Daoy (cell line): ENCODE measurements at places on chromosomes 6 and 20.
A peak's percentile ranks its signal among the peaks of the same experiment; 100 is the strongest.

- peak; percentile 9 for DNase-seq
These were observed 28.5 kb upstream of the CCR6 start for GRCh38 chr6:167094436-167094819.

DNA sequence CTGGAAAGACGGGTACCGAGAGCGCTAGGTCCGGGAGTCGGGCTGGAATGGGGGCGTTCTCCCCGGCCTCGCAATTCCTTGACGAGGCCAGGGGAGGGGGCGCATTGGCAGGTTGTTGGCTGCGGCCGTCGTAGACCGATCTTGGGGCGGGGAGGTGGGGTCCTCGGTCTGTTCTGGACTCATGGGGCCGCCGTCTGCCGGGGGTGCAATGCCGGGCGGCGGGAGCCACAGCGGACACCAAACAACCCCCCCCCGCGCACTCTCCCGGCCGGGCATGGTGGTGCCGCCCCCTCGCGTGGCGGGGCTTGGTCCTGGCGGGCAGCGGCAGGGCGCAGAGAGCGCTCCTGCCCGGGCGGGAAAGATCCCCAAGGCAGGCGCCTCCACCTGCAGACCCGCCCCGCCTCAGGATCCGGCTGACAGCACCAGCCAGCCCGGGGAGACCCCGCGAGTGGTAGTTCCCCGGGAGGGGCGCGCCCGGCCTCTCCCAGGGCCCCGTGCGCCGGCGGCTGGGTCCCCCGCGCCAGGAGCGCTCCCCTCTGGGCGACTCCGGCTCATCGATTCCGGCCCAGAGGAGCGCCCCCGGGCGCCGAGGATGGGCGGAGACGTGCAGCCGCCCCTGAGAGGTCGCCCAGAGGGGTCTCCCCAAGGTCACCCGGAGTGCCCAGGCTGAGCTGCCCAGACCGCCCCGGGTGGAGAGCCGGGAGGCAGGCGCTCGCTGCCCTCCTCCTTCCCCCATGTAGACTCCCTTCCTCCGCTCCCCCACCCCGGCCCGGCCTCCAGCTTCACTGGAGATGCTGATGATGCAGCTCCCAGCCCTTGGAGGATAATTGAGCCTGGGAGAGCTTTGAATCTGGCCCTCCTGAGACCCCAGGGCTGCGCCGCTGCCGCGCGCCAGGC is 709 bp downstream of the PPP1R16B start:
- DNase-seq, result no peak

DNA sequence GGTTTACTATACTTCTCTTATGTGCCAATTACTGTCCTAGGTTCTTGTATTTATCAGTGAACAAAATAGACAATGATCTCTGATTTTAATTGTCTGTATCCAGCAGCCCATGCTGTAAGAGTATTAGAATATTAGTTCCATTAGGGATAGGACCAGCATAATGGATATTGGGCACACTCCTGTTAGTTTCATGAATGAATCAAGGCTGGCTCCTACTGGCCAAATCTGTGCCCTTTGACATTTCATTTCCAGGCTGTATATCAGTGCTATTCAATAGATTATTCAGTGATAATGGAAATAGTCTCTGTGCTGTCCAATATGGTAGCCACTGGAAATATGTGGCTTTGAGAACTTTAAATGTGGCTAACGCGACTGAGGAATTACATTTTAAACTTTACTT is 1007.9 kb upstream of the FLRT3 start:
- DNase-seq, result no peak

DNA sequence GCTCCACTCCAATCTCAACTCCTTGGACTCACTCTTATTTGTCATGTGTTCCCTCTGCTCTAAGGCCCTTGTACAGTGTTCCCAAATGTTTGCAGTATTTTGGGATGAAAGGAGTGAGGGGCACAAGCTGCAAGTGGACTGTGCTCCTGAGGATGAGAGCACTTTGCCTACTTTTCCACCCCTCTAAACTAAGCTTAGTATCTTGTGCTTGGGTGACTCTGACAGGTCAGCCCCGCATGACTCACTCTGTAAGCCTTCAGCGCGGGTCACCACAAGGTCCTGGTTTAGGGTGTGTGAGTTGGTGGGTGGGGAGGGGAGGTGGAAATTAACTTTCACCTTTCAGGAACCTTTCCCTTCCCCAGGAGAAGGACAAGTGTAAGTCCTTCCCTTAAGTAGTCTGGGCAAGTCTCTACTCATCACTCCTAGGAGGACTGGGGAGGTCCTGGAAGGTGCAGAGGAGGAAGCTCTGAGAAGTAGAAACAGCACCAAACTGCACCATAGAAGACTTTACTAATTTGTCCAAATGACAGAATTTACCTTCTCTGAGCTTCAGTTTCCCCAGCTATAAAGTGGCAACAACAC is 68.8 kb upstream of the EPB41L1 start:
- DNase-seq, result peak; percentile 84

GRCh38 chr6:69593706-69594105 is 203.1 kb downstream of the LMBRD1 start:
- no peak for DNase-seq

- no peak for DNase-seq
These were observed 61.6 kb downstream of the SNAP25 start for GRCh38 chr20:10280018-10280908.

GRCh38 chr6:69795469-69796072 is 1.2 kb downstream of the LMBRD1 start:
- no peak for DNase-seq

DNA sequence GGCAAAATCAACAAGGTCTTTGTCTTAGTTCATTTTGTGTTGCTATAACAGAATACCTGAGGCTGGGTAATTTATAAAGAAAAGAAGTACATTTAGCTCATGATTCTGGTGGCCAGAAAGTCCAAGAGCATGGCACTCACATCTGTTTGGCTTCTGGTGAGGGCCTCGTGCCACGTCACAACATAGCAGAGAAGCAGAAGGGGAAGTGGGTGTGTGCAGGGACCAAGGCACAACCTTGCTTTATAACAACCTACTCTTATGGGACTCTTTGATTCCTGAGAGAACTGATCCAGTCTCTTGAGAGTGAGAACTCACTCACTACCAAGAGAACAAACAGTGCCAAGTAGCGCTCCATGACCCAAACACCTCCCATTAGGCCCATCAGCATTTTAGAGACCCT is 25.4 kb downstream of the GABRR2 start:
- DNase-seq, result no peak

DNA sequence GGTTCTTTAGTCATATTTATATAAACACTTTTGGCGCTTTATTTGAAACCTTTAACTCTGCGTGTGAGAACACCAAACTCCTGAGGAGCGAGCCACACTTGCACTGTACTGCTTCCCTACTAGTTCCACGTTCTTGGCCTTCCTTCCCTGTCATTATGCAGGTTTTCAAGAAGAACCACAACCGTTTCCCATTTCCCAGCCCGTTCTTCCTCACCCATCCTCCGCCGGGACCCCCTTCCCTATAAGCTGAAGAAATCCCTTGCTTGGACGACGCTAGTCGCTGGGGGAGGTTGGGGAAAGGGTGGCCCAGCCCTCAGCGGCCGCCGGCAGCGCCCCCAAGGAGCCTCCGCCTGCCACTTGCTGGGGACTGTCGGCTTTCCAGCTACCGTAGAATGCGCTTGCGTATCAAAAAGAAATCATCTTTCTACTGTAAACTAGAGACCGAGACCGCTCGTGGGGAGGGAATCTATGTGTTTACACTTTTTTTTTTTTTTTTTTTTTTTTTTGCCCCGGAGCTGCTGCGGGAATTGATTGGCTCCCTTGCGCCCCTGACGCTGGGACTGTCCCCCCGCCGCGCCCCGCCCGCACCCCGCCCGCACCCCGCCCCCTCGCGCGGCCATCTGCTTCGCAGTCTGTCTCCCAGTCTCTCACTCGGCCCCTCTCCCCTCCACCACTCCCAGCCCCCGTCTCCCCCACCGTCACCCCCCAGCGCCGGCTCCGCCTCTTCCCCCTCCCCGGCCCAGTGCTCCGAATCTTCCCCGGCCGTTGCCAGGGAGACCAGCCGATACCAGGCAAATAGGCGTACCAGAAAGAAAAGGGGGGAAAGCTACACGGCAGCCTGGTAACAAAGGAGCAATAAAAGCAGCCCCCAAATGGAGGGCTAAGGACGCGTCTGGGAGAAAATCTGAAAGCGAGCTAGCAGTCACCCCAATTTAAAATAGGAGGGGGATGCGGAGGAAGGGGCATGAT is 2.3 kb upstream of the MARCKS start:
- DNase-seq, result peak; percentile 91

DNA sequence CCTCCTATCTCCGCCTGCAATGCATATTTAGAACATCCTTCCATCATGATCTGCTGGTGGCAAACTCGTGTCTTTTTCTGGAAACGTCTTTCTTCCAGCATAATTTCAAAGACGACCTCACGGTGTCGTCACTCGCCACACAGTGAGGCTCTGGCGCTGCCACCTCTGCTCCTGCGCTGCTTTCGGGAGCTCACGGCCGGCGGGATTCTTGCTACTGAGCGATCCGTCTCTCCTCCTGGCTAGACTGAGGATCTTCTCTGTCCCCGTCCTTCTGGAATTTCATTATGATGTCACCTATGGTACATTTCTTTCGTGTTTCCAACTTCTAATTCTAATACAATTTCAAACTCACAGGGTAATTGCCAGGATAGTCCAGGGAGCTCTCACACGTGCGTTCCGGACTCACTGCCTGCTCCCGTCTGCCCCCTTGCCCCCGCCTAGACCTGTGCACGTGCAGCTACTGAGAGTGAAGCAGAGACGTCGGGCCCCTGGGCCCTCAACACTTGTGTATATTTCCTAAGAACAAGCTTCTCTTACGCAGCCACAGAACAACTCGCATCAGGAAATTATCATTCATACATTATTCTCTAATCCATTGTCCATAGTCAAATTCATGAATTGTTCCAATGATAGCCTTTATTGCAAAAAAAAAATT is 25.5 kb upstream of the HELZ2 start:
- DNase-seq, result no peak

- DNase-seq, result no peak
These were observed 2.3 kb downstream of the KCNK15 start for GRCh38 chr20:44748005-44748370.

DNA sequence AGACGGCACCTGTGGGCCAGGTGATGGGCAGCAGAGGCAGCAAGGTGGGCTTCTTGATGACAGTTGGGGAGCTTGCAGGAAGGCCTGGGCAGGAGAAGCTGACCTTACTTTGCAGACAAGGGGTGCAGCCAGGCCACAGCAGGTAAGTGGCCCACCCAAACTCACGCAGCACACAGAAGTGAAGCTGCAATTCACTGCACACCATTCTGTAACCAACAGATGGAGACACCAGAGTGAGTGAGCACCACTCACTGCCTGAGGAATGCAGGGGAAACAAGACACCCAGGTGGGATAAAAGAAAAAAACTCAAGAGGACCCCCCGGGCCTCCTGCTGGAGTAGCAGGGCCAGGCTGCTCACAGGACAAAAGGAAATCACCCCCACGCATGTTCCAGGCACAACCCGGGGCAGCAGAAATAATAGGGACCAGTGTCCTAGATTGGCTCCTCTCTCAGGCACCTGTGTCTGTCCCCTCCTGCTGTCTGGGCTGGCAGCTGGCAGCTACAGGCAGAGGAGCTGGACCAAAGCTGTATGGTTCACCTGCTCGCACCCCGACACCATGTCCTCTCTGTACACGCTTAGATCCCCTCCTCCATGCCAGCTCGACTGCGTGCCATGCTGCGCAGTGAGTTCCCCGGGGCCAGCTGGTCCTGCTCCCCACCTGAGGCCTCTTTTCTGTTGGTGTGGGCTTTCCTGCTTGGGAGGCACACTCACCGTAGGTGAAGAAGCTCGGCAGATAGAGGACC is 4.9 kb downstream of the MTCH1 start:
- DNase-seq, result no peak

GRCh38 chr20:57680131-57680716 is 29.6 kb downstream of the PMEPA1 start:
- no peak for DNase-seq

DNA sequence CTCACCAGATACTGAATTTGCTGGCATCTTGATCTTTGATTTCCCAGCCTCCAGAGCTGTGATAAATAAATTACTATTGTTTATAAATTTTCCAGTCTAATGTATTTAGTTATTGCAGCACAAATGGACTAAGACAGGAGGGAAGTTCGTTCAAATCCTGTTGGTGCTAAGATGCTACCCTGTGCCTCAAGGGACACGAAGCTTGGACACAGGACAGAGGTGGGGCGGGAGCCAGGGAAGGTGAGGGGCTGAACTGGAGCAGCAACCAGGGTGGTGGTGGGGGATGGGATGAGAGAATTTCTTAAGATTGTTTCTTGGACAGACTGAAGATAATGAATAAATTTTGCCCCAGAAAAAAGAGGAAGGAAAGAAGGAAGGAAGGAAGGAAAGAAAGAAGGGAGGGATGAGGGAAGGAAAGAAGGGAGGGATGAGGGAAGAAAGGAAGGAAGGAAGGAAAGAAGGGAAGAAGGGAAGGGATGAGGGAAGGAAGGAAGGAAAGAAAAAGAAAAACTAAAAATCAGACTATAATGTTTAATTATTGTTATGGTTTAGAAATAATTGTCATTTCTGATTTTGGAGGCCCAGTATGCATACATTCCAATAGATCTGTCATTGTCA is 127.2 kb downstream of the CDC5L start:
- DNase-seq, result no peak

DNA sequence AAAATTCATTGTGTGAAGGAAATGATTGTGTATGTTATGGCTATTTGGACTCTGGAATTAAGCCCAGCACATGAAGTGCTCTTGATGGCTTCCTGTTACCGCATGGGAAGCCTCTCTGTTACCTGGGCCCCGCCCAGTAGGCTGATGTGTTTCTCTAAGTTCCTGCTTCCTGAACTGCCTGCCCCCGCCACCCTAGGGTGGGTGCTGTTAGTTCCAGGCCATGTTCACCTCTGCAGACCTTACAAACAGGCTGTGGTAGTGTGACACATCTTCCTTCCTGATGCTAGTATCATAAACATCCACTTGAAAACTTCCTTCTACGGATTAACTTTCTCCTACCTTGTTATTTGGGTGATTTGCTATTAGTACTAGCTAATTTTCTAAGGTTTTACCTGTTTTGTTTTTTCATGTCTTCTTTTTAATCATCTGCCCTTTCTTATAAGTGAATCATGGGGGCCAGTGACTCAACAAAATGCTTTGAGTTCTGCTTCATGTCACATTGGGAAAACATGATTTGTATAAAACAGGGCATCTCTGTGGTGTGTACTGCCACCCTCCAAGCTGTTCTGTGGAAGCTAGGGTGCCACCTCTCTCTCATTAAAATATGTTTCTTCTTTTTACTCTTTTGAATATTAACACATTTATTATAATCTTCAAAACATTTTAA is 40.6 kb downstream of the SH3BGRL2 start:
- peak; percentile 71 for DNase-seq

GRCh38 chr6:41798901-41799558 is 11.5 kb downstream of the TOMM6 start:
- DNase-seq, result no peak

GRCh38 chr6:89251170-89251569 is 34.0 kb upstream of the GABRR1 start:
- no peak for DNase-seq

DNA sequence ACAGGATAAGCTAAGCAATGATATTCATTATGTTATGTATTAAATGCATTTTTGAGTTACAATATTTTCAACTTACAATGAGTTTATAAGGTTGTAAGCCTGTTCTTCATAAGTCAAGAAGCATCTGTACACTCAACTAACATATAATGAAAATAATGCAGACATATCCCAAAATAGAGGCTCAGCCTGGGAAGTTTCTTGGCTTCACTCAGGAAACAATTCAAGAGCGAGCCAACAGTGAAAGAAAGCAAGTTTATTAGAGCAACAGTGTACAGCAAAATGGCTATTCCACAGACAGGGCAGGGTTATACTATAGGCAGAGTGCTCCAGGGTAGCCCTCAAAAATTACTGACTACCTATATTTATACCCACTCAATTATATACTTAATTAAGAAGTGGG is 1581.8 kb downstream of the HACE1 start:
- no peak for DNase-seq
